ENCODE measurements at places on chromosomes 7 and 10.
A peak's percentile ranks its signal among the peaks of the same experiment; 100 is the strongest.

GRCh38 chr10:17607060-17607459 lies 10.1 kb downstream of the HACD1 start:
- DNase-seq = no peak

DNA sequence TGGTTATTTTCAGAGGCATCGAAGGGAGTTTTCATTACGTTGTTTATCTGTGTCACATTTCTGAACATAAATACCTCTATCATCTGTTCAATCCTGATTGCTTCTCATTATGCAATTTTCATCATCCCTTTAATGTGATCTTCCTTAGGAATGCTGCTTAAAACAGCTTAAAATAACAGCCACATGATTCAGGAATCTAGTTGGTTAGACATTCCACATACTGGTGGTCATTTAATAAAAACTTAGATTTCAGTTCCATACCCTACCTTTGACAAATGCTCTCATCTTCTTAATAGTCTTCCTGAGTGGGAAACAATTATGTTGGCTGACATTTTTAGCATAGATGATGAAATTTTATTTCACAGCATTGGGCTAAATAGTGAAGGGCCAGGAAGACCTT lies 191.3 kb upstream of the CDCA7L start:
- no peak for DNase-seq

- DNase-seq = no peak
Measured at GRCh38 chr7:78499283-78499682, 700.7 kb downstream of the PHTF2 start.

- DNase-seq = no peak
Measured at GRCh38 chr7:116363637-116364432, 135.7 kb upstream of the CAV2 start.

DNA sequence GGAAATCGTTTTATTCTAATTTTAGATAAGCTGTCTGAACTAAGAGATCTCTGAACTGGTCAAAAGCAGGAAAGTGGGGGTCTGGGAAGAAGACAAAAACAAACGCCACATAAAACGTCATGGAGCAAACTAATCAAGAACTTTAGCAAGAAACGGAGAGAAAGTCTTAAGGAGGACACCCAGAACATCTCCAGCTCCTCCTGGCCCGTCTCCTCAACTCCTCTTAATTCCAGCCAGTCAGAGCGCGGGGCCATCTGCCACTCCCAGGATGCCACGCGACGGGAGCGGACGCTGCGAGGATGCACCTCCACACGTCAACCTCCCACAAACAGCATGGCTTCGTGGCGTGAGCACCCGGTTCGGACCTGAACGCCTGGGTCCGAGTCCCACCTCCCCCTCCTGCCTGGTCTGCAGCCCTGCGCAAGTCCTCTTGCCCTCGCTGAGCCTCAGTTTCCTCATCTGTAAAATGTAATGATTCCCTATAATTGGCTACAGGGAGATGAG lies 598 bp downstream of the MMS19 start:
- DNase-seq = peak; percentile 7

DNA sequence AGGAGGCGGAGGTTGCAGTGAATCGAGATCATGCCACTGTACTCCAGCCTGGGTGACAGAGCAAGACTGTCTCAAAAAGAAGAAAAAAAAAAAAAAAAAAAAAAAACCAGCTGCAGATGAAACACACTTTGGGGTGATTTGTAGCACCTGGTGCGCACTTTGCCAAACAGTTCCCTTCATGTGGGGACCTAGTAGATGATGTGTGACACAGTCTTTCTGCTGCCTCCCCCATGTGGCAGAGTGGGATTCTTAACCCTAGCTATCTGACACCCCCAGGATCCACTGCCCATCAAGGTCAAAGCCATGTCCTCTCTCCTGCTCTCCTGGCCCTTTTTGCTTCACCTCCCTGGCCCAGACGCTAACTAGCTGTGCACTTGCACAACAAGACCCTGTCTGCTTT lies 52.1 kb upstream of the PDZD8 start:
- DNase-seq = no peak

DNA sequence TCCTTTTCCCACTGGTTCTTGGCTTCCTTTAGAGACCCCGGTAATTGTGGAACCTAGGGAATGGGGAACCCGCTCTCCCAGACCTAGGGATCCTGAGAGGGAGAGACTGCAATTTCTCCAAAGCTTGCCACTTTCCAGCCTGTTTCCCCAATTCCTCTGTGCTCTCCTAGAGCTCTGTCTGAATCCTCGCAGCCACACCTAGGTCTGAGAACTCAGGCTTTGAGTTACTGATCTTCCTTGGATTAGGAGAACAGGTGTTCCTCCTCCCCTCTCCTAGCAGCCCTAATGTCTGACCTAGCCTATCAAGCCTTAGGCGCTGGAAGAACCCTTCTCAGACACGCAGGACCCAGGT lies 20.0 kb downstream of the WNT8B start:
- DNase-seq = no peak

GRCh38 chr10:500876-501275 lies 188.6 kb downstream of the DIP2C start:
- DNase-seq = no peak

- DNase-seq = no peak
Measured at GRCh38 chr7:101558742-101559325, 70.3 kb downstream of the MYL10 start.

DNA sequence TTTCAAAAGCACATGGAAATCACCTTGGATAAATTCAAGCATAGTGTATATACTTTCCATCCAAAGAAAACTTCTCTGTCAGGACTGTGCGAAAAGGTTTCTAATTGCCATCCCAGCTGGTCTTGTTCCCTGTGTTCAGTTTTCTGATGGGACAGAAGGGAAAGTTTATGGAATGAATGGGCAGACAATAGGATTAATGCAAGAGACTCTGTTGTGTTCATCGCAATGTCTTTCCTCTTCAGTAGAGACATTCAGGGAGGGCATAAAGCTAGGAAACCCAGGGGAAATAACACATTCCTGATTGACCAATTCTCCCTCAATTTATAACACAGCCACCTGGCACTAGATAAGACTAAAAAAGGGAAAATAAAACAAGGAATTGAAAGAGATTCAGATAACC lies 78.9 kb downstream of the CACNA2D1 start:
- no peak for DNase-seq

GRCh38 chr7:21028186-21028585 lies 241.5 kb upstream of the SP8 start:
- DNase-seq = no peak

DNA sequence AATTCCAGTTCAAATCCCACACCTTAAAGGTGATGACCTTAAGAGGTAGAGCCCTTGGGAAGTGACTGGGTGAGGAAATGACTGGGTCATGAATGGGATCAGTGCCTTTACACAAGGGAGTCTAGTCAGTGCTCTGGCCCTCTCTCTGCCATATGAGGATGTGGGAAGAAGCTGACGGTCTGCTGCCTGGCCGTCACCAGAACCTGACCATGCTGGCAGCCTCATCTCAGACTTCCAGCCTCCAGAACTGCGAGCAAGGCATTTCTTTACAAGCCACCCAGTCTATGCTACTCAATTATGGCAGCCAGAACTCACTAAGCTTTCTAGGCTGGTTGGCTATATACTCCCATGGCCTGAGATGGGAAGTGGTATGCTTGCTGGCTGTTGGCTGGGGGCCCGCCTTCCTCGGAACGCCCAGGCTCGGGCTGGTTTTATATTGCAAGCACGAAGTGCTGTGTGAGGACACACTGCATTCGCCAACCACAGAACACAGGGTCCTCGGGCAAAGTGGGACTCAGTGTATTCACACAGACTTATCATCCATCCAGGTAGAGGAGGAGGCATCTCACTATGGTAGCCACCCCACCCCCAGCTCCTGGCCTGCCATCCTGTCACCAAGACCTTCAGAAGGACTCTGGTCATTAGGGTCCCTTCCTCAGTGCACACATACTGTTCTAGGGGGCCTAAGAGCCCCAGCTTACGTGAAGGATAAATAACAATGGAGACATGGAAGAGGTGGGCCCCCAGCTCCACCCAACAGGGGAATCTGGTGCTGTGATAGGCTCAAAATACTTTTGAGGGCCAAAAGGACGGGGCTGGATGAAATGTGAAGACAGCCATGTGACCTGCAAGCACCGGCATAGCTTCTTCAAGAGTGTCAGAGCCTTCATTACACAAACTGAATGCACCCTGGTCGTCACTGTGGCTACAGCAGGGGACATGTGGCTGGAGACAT lies 49.0 kb downstream of the ZRANB1 start:
- no peak for DNase-seq

DNA sequence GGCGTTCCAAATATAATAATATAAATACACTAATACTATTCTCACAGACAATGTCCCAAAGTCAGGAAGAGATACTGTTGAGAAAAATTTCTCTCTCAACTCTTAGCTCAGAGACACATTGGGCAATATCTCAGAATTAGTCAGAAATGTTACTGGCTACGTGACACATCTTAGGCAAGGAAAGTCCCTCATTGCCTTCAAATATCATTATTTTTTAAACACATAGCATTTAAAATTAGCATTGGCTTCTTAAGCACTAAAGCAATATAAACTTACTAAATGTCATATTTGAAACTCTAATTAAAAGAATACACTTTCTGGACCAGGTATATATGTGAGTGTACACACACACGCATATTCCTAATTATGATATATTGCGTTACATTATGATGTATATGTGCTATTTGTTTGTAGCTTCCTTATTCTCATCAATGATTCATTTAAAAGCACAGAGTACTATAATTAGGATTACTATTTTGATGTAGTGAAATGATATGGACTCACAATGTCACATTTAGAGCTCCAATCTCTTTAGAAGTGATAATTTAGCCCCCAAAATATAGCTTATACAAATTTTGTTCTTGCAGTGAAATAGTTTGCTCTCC lies 255.8 kb downstream of the TWIST1 start:
- no peak for DNase-seq

All from stimulated activated CD8-positive, alpha-beta memory T cell treated with anti-CD3 and anti-CD28 coated beads, Interleukin-2, amount 100 ng/mL, for 1 hour (primary cell).